ENCODE measurements at places on chromosomes 5 and 9.

- DNase-seq: peak; percentile 45
Measured at GRCh38 chr5:109161914-109162683, 247.7 kb downstream of the PJA2 start.

DNA sequence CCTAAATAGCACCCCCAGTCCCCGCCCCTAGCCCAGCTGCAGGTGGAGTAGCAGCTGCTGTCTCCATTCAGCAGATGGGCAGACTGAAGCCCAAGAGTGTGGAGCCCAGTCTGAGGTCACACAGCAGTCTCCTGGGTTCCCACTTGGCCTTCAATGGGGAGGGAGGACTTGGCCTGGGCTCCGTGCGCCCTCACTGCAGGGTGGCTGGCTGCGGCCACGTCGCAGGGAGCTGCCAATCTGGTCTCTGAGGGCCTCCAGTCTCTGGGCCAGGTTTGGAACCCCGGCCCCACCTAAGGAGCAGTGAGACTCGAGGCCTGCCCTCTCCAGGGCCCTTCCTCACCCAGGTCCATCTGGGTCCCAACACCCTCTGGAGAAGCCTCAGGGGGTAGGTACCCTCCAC lies 7.4 kb downstream of the KIF12 start:
- no peak for DNase-seq

- no peak for DNase-seq
Measured at GRCh38 chr9:8168916-8169438, 369.4 kb upstream of the DMAC1 start.

GRCh38 chr9:19184144-19184917 lies 46.2 kb upstream of the DENND4C start:
- peak; percentile 81 for DNase-seq

DNA sequence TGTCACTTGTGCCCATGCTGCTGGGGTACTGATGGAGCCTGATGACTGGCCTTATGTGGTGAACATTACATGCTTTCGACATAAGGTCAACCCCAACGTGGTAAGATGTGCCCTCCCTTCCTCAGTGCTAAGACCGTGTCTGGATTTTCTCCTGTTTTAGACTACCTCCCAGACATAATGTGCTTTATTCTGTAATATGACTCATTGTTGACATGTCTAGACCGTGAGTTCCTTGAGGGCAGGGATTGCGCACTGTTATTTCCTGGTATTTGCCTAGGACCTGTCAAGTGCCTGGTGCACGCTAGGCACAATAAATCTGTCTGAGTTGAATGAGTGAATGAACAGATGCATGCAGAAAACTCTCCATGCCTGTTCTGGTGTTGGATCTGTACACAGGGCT lies 346.0 kb downstream of the KDM4C start:
- DNase-seq: peak; percentile 8

DNA sequence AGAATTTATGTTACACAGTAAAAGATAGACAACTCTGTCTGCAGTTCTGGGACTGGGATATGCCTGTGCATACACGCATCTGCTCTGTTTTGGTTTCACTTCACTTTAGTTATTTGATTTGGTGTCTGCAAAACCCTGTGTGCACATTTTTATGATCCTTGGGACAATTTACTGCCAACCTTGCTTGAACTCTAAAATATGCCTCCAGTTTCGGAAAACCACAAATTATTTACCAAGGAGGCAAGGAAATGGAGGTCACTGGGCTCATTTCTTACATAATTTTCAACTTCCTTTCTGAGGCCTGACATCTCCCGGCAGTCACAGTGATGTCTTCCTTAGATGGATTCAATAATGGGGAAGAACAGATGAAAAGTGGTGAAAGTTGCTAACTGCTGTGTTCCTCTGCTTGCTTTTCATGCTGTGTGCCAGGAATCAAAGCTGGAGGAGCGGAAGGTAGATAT lies 61.2 kb upstream of the TAF11L2 start:
- peak; percentile 4 for DNase-seq

DNA sequence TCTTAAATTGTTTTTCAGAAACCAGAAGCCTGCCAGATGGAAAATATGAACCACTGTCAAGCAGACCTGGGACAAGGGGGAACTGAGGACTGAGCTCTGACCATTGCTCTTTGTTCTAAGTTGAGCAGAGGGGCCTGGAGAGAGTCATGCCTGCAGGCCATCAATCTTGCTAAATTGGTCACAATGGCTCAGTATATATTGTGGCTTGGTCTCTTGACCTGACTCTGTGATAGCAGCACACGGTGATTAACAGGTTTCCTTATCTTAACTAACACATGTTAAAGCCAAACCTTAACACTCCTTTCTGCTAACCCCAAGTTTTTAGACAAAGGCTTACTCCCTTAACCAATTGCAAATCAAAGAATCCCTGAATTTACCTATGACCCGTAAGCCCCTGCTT lies 1281.2 kb upstream of the NUDT12 start:
- DNase-seq: no peak

DNA sequence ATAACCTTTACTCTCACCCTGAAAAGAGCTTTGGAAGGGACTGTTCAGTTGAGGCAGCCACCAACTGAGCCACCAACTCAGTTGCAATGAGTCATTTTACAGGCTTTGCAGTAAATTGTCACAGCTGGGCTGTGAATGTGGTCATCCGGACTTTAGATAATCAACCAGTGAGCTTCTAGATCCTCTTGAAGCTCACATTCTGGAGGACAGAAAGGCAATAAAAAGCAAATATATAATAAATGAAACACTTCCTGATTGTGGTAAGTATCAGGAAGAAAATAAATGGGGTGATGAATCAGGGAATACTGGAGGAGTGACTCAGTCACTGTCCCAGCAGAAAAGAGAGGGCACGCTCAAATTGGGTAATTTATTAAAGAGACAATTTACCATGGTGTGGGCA lies 13.2 kb upstream of the C5orf58 start:
- DNase-seq: peak; percentile 80

Measured in fibroblast of skin of scalp (primary cell).